Caco-2 (cell line): ENCODE measurements at places on chromosomes 2 and 18. TPM values are rescaled to one million over a fixed set of nuclear protein-coding genes. Genes with fewer than 3 reads are reported as not detected.

Gene MREG
- 41.7 and 43.8 TPM in 2 replicates for total RNA-seq

DNA sequence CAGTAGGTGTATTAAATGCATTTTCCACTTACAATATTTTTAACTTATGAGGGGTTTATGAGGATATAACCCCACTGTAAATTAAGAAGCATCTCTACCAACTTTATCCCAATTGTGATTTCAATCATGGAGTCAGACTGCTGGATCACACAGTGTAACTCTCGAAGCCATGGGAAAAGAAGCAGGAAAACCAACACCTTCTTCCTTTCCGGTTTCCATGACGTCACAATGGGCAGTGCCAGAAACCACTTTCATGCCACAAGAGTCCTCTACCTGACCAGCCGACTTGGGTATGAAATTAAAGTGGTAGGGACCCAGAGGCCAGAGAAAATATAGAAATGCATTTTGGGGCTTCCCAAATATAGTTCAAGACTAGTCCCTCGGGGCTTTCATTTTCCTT lies 4.2 kb downstream of the RNF152 start:
- no peak for DNase-seq

GRCh38 chr2:101677658-101678057 lies 19.8 kb upstream of the MAP4K4 start:
- no peak for DNase-seq

DNA sequence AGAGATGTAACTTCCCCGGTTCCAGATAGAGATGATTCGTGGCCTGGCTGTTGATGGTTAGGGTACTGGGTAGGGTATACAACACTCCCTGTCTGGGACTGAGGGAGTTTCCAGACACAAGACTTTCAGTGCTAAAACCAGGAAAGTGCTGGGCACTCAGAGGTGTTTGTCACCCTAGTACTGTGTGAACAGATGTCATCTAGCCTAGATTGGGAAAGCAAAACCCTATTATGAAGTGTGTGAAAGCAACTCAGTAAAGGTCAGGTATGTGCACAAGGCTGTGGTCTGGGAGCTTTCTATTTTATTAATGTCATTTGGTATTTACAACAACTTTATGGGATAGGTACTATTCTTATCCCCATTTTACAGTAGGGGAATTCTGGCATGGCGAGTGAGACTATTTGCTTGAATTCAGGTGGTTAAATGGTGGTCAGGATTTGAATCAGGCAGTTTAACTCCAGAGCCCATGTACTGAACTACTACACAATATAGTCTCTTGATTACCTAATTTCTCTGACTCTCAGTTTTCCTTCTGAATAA lies 2.6 kb downstream of the BZW1 start:
- no peak for DNase-seq

DNA sequence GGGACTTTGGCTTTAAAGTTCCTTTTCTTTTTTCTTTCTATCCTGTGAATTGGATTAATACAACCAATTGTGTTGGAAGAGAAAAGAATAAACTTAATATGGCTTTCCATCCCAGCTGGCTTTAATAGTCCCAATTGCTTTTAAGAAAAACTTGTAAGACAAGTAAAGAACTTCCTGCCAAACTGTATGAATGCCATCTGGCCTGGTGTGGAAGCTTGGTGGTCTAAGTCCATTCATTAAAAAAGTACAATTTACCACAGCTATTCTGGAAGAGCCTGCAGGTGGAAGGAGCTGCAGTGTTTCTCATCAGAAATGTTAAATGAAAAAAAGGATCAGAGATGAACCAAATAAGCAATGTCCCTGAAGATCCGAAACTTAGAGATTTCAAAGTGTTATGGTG lies 103.9 kb downstream of the KLHL14 start:
- no peak for DNase-seq

Gene CRYBA2
- 0.59 TPM in 1 of 2 replicates, not detected in the other for total RNA-seq

DNA sequence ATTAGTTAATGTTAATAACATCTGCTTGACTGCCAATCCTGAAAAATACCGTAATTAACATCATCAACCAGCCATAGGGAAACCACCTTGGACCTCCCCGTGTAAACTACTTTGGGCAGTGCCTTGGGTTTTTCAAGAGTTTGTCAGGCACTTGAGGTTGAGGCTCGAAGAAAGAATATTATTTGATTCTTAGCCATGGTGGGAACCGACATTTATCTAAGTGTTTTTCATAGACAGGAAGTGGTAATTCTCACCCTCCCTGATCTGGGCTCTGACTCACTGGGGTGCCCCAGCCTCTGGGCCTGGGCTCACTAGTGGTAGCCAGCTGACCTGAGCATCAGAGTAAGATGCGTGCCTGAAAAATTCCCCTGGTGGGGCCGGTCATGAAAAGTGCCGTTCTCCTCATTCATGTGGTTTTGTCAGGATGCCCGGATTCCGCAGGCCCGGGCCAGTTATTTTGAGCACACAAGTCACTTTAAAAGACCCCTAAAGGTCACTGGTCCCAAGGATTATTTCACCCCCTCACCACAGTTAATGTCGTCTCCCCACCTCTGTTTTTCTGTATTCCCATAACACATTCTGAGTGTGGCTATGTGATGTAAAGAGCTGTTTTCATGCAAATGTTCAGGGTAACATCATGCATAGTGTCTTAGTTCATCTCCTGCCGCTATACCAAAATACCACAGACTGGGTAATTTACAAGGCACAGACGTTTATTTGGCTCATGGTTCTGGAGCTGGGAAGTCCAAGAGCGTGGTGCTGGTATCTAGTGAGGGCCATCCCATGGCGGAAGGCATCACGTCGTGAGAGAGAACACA lies 21.6 kb upstream of the SPATA3 start:
- no peak for DNase-seq

DNA sequence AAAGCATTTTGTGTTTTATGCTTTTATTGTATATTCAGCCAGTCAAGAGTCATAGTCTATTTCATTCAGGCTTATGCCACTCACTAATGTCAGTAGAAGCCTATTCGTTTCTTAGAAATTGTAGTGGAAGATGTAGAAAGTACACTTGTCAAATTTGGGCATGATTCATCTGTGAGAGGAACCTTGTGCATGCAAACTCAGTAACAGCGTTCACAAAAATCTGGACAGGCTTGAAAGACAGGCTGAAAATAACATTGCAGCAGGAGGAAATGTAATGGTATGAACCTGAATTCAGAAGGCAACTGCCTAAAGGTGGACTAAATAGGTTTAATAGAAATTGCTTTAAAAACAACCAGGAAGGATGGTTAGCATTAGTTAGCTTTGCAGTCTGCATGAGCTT lies 213.5 kb downstream of the CMPK2 start:
- DNase-seq, result no peak

GRCh38 chr2:119197529-119198239 lies 25.9 kb upstream of the STEAP3 start:
- no peak for DNase-seq
